ENCODE measurements at places on chromosomes 12 and 14.

GRCh38 chr12:12818701-12819100 is 5.6 kb downstream of the DDX47 start:
- DNase-seq: no peak

DNA sequence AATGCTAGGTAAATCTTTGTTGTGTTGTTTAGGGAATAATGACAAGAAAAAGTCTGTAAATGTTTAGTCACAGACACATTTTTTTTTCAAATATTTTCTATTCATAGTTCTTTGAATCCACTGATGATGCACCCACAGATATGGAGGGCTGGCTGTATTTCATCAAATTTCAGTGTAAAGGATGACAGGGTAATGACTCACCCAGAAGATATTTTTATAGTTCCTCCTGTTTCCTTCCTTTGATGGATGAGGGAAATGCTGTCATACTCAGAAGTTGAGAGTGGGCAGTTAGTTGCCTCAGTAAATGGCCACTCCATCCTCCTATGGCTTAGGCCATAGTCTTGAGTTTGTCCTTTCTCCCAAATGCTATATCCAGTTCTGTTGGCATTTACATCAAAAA is 76.9 kb upstream of the REP15 start:
- DNase-seq: no peak

DNA sequence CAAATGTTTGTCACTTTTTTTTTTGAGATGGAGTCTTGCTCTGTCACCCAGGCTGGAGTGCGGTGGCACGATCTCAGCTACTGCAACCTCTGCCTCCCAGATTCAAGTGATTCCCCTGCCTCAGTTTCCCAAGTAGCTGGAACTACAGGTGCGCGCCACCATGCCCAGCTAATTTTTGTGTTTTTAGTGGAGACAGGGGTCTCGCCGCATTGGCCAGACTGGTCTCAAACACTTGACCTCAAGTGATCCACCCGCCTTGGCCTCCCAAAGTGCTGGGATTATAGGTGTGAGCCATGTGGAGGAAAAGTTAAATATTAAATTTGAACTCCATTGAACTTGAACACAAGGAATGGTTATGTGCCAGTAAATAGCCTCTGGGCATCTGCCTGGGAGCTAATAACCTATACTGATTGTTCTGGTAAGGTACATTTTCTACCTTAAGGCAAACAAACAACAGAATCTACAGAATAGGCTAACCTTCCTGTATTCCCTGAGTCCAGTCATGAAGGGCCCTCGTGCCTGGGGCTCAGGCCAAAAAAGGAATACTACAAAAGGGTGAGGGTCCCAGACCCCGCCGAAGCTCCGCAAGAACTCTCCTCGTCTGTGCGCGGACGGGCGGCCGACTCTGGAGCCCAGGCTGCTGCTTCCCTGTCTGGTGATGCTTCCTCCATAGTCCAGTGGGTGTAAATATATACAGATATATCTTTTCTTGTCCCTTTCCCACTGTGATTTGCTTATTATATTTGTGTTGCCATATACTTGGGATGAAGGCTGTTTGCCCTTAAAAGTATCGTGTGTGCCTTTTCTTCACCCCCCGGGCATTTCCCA is 74.0 kb upstream of the EIF5 start:
- no peak for DNase-seq

DNA sequence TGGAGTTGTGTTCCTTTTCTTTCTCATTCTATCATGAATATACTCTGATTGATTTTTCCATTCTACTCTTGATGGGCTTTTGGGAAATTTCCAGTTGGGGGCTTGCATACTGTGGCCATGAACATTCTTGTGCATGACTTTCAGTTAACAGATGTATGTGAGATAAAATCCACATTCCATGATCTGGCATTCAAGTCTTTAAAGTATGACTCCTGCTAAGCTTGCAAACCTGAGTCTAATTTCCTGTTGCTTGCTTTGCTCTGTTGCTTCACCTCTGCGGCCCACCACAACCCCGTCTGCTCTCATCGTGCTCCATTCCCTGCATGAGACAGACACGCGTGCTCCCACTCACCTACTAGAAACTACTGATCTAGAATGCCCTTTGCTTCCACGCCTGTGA is 24.3 kb upstream of the NPAS3 start:
- DNase-seq: no peak

DNA sequence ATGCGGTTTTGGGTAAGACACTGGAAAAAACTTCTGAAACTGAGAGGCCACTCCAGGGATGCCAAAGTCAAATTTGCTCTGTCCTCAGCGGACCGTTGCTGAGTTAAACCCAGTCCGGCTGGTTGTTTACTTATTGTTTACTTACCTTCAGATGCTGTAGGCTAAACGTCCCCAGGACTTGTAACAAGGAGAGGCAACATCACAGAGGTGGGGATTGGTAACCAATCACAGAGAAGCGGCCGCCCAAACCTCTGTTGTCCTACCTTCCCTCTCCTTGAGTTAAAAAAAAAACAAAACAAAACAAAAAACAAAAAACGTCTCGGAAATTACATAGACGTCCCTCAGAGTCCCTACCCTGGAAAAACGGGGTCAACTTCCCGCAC is 380 bp downstream of the ANO2 start:
- DNase-seq: no peak

DNA sequence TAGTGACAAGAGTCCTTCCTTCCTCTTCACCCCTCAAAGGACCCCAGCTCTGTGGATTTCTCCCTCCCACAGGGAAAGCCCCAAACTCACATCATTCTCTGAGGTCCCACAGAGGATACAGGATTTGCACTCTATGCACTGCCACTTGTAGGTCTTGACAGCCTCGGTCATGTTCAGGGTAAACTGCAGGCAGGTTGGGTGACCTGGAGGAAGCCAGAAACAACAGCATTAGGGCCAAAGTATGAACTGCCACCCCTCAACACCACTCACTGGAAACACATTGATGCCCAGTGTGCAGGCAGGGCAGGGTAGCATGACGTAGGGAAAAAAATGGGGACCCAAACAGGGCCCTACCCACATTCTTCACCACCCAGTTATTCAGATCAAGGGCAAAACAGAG is 264.4 kb downstream of the DPF3 start:
- no peak for DNase-seq

GRCh38 chr12:93847517-93848474 is 170.6 kb downstream of the CRADD start:
- DNase-seq: no peak

GRCh38 chr14:64787619-64788018 is 83.4 kb downstream of the PLEKHG3 start:
- peak; percentile 28 for DNase-seq

- DNase-seq: no peak
Observed at GRCh38 chr12:27142101-27142721, 59.8 kb upstream of the C12orf71 start.

DNA sequence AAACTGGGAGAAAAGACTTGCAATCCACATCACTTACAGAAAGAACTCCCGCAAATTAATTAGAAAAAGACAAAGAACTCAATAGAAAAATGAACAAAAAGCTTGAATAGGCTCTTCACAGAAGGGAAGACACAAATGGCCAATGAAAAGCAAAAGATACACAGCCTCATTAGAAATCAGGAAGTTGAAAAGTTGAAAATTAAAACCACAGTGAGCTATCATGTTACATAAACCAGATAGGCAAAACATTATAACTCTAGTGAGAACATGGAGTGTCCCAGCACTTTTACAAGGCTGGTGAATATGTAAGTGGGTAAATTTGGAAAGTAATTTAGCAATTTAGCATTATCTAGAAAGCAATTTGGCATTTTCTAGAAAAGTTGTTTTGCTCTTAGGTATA is 158.4 kb upstream of the RASSF8 start:
- DNase-seq: no peak

- no peak for DNase-seq
Observed at GRCh38 chr14:51581017-51581881, 70.5 kb upstream of the FRMD6 start.

- DNase-seq: no peak
Observed at GRCh38 chr14:53978194-53978593, 21.6 kb upstream of the BMP4 start.

- no peak for DNase-seq
Observed at GRCh38 chr14:77105145-77105939, 7.3 kb downstream of the CIPC start.

DNA sequence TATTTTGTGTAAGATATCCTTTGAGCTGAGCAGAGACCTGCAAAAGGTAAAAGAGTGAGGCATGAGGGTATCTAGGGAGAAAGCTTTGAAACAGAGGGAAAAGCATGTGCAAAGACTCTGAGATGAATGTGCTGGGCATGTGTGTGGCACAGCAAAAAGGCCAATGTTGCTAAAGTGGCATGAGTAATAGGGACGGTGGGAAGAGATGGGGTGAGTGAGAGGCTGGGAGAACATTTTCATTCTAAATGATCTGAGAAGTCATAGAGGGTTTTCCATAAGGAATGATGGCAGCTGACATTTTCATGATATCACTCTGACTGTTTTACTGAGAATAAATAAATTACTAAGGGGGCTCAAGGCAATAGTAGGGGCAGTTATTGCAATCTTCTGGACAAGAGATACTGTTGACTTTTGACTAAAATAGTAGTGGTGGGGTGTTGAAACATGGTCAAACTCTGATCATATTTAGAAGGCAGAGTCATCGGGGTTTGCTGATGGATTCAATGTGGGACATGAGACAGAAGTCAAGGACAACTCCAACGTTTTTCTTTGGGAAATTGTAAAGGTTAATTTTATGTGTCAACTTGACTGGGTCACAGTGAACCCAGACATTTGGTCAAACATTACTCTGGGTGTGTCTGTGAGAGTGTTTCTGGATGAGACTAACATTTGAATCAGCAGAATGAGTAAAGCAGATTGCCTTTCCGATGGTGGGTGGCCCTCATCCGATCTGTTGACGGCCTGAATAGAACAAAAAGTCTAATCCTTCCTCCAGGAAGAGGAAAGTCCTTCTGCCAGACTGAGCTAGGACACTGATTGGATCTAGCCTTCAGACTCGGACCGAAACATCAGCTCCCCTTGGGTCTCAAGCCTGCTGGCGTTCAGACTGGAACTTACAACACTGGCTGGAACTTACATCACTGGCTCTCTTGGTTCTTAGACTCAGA is 193.9 kb upstream of the PLXNC1 start:
- peak; percentile 64 for DNase-seq

GRCh38 chr12:13580206-13580605 is 383.7 kb downstream of the EMP1 start:
- no peak for DNase-seq

DNA sequence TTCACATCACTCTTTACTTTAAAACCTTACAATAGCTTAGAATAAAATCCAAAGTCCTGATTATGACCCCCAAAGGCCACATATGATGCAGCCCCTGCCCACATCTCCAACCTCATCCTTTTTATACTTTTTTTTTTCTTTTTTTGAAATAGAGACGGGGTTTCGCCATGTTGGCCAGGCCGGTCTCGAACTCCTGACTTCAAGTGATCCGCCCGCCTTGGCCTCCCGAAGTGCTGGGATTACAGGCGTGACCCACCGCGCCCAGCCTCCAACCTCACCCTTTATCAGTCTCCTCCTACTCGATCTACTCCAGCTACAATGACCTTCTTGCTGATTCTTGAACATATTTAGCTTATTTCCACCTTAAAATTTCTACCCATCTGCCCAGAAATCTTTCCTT is 1.2 kb upstream of the MAPKAPK5 start:
- no peak for DNase-seq
